Astrocyte of the spinal cord (primary cell): ENCODE measurements at places on chromosomes 16 and 17.

DNA sequence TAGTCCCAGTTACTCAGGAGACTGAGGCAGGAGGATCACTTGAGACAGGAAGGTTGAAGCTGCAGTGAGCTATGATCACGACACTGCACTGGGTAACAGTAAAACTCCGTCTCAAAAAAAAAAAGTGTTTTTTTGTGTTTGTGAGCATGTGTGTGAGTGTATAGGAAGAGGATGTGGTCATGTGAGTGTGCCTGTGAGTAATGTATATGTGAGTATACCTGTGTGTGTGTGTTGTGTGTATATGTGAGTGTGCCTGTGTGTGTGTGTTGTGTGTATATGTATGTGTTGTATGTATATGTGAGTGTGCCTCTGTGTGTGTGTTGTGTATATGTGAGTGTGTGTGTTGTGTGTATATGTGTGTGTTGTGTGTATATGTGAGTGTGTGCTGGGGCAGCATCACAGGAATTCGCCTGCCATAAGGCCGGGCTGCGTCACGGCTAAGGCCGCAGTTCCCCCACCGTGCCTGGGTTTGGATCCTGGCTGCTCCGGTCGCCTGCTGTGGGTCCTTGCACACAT lies 21.4 kb upstream of the NPTX1 start:
- DNase-seq, result no peak

DNA sequence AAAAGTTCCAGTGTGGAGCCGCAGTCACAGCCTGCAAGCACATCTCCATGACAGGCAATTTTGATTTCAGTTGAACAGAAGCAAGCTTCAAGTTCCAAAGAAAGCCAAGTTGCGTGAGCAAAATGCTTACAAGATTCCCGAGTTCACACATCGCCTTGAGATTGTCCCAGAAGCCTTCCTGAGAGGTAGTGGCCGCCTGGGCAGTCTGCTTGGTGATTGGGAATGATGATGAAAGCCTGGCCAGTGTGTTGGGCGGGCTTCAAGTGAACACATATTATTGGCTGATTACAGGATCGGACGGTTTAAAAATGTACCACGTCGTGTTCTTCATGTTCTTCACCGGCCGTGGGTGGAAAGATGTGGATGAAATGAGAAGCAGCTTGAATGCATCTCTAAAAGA lies 185.5 kb downstream of the FOXL1 start:
- no peak for DNase-seq

DNA sequence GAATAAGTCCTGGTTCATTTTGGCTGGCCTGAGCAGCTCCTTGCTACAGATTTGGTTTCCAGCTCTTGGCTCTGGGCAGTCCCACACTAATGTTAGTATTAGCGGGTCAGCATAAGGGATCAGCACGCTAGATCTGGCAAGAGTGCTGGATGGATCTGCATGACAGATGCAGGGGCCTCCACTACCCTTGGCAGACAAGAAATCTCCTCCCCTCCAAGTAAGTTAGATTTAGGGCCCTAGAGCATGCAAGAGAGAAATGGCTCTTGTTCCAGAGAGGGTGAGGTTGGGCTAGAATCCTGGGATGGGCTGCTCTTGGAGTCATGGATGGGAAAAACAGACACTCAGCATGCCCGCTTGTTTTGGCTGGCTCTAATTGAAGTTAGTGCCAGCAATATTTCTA lies 414.3 kb downstream of the RBFOX1 start:
- DNase-seq, result no peak

GRCh38 chr17:1713878-1714426 lies 3.8 kb upstream of the TLCD2 start:
- no peak for DNase-seq

DNA sequence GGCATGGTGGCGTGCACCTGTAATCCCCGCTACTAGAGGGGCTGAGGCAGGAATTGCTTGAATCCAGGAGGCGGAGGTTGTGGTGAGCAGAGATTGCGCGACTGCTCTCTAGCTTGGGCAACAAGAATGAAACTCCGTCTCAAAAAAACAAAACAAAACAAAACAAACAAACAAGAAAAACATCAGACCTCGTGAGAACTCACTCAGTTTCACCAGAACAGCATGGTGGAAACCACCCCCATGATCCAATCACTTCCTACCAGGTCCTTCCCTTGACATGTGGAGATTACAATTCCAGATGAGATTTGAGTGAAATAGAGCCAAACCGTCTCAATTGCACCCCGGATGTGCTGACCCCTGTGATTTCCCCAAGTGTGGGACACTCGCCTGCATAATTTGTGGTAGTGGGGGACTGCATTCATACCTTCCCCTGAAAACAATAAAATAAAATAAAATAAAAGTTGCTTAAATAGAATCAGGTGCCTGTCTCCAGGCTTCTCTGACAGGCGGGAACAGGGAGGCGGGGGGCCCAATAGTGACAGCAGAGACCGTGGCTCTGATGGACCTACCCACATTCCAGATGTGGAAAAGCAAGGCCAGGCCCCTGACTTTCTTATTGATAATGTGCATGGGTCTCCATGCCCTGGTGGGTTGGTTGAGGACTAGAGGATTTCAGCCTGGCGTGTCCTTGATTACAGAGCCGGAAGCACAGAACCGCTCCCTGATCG lies 13.1 kb downstream of the ZSCAN10 start:
- no peak for DNase-seq

DNA sequence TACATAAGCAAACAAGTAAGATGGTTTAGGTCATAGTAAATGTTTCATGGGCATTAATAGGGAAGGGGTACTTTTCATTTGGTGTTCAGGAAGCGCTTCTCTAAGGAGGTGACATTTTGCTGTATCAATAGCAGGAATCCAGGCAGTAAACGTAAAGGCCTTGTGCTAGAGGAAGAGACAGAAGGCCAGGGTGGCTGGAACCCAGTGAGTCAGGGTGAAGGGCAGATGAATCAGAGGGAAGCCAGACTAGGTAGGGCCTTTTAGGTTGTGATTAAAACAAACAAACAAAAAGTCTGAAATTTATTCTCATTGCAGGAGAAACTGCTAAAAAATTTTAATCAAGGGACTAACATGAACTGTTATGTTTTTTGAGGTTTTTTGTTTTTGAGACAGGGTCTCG lies 6.5 kb downstream of the BMERB1 start:
- peak; percentile 54 for DNase-seq

DNA sequence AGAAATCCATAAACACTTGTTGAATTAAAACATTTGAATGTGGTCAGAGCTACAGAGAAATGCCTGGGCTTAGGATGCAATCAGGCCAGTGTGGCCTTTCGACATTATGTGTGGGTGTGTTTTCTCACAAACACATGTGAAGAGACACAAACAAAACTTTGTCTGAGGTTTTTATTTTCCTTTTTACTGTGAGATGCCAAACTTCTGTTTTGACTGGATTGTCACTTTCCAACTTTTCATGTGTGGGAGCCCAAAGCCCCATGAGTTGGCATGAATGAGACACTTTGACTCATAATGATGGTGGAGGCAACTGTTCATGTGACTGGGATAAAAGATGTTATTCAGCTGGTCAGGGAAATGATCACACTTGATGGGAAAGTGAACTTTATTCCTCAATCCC lies 71.9 kb upstream of the GAS7 start:
- no peak for DNase-seq

DNA sequence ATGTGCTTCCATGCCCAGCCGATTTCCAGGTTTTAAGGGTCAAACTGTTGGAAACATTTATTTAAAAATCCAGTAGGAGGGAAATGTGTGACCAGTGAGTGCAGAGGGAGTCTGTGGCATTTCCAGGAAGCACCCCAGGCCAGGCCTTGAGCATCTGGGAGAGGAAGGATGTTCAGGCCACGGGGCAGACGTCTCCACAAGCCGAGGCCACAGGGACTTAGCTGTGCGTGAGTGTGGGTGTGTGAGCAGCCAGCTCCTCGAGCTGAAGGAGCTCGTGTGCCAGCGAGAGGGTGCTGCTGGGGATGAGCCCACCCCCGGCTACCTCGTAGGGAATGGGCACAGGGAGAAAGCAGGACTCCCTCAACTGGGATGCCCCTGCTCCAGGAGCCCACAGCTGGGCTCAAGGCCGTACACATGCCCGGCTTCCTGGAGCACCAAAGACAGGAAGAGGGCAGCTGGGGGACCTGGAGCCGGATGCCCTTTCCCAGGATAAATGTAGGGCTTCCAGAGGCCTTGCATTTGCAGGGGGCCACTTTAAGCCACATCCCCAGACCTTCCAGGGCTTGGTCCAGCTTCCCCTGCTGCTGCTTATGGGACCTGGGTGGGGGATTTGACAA lies 12.5 kb downstream of the NPTX1 start:
- no peak for DNase-seq

DNA sequence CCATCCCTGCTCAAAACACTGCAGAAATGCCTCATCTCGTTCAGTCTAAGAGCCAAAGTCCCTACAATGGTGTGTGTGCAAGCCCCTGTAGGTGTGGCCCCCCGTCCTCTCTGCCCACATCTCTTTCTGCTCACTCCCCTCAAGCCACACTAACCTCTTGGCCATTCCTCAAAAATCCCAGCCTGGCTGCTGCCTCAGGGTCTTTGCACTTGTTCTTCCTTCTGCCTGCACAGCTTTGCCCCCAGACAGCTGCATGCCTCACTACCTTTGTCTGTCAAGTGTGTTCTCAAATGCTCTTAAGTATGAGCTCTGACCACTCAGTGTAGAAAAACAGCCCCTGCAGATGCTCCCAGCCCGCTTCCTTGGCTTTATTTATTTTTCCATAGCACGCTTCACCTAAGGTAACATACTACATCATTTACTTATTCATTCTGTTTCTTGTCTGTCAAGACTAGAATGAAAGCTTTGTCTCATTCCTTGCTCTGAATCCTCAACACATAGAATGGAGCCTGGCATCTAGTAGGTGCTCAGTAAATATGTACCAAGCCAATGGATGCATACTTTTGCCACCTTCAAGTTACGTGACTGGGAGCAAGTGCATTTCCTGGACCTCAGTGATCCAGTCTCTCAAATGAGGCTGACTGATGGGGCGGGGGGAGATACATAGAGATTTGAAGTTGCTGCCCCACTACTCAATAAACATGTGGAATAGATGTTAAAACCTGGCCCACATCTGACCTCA lies 38.1 kb downstream of the RAI1 start:
- no peak for DNase-seq

DNA sequence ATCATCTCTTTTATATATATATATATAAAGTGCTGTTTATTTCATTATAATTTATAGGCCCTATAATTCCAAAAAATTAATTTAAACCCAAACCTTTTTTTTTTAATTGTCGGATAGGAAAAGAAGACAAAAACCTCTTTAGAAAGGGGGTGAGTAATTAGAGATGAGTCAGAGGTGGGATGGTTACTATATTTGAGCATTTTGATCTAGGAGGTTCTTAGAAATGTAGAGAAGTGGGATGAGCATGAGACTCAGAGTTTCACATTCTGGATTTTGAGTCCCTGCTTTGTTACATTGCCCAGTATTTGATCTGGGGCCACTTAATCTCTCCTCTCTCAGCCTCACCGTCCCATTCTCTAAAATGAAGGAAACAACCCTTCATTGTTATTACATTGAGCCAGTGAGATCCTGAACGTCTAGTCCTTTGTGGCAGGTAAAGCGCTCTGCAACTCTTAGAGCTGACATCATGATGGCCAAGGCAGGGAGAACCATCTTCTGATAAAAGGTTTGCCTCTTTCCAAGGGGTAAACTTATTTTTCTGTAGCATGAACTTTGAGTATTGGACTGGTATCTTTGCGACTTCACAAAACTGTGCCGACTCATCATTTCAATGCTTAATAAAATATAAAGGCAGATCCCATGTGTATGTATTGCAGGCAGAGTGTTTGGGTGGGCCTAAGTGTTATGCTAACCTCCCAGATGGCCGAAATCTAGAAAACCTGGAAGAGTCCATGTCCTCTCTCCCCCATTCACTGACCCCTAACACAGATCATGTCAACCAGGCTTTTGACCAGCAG lies 21.3 kb downstream of the HS3ST3B1 start:
- no peak for DNase-seq

DNA sequence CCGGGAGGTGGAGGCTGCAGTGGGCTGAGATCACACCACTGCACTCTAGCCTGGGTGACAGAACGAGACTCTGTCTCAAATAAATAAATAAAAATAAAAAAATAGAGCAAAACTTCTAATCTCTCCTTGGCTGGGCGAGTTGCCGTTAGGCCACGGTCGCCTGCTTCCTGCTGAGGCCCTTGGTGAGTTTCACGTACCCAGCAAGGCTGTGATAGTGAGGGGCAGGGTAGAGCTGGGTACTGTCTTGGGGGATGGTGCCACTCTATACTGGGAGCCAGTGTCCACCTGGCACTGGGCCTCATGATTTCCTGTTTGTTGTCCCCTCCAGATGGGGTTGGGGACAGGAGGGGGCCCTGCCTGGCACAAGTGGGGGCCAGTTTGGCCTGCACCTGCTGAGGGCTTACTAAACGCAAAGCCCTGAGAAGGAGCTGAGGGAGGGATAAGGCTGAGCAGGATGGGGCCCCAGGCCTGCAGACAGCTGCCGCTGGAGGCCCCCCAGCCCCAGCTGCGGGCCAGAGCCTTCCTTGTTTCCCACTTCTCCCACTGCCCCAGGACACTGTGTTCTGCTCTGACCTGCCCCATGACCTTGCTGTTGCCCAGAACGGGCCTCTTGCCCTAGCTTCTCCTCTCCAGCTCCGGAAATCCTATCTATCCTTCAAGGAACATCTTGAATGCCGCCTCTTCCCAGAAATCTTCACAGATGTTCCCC lies 25.4 kb downstream of the GJD3 start:
- DNase-seq, result no peak

DNA sequence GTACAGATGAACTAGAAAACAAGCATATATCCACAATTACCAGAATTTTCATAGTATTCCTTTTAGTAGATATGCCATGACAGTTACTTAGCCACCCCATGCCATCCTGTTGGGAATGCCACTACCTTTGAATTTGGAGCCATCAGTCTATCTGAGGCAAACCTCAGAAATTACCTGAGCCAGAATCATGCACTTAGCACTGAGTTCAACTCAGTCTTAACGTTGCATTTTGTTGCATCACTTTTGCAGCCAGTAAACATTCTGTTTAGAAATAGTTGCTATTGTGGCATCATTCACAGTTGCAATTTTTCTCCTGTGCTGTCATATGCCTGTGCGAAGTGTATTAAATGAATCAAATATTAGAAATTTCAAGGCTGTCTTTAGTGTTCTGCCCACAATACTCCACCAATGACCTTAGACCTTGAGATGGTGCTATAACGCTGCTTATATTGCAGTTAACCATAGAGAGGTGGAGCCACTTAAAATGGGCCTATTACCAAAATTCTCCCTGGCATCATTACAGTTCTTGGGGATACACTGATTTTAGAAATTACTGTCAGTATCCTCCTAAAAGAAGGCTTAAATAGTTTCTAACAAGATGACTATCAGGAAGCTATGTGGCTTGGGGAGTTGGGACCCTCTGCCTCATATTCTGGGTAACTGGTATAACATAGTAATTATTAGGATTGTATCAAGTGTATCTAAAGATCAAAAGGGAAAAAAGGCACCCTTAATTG lies 11.1 kb downstream of the PTRH2 start:
- DNase-seq, result no peak

DNA sequence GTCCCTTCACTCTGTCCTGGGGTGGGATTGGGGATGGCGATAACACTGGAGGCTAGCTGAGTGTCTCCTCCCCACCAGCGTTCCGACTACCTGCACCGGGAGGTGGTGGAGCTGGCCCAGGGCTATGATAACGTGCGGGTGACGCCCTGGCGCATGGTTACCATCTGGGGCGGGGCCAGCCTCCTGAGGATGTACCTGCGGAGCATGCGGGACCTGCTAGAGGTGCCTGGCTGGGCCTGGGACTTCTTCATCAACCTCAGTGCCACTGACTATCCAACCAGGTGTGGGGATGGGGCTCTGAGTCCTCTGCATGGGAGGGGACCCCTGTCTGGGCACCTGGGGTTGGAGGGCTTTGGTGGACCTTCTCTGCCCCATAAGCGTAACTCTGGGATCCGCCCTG lies 8.8 kb downstream of the XYLT2 start:
- no peak for DNase-seq

GRCh38 chr16:30017277-30017656 lies 5.7 kb upstream of the C16orf92 start:
- no peak for DNase-seq
